ENCODE measurements at places on chromosomes 2 and 18.

DNA sequence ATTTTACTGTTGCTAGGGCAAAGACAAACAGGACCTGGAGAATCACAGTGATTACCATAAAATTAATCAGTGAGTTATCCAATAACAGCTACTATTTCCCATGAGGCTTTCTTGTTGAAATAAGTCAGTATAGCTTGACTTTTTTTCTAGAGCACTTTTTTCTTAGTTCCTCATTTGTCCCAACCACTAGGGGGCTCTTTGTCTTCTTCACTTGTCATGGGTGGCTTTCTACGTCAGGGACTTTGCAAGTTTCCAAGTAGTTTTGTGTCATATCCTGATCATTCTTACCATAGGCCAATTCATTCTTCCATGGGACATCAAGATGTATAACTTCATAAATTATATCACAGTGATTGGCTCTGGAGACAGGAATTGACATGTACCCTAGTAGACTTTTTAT is 1019.6 kb upstream of the PIK3C3 start:
- DNase-seq = no peak

GRCh38 chr2:75431276-75431675 is 129.5 kb downstream of the EVA1A start:
- DNase-seq = no peak

GRCh38 chr18:5980721-5981120 is 85.4 kb upstream of the TMEM200C start:
- DNase-seq = no peak

DNA sequence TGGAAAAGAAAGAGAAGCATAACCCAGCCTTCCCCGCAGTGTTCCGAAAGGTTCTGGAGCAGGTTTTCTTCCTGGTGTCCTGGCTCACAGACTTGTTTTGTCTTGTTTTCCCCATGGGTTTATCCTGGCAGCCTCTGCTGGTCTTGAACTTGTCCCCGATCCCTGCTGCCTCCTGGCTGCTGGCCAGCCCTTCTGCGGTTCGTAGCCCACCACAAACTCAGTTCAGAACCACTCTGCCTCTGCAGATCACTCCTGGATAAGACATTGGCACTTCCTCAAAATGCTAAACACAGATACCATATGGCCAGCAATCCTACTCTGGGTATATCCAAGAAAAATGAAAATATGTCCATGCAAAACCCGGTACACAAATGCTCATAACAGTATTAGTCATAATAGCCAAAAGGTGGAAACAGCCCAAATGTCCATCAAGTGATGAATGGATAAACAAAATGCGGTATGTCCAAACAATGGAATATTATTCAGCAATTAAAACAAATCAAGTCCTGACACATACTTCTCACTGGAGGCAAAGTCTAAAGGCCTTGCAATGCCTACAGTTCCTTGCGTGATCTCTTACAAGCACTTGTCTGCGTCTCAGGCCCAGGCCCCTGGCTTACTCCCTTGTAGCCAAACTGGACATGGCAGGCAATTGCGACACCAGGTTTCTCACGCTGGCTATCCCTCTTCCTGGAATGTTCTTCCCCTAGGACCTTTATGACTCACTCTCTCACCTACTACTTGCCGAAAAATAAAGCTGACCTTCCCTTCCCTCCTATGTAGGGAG is 28.0 kb upstream of the ARHGEF4 start:
- no peak for DNase-seq

DNA sequence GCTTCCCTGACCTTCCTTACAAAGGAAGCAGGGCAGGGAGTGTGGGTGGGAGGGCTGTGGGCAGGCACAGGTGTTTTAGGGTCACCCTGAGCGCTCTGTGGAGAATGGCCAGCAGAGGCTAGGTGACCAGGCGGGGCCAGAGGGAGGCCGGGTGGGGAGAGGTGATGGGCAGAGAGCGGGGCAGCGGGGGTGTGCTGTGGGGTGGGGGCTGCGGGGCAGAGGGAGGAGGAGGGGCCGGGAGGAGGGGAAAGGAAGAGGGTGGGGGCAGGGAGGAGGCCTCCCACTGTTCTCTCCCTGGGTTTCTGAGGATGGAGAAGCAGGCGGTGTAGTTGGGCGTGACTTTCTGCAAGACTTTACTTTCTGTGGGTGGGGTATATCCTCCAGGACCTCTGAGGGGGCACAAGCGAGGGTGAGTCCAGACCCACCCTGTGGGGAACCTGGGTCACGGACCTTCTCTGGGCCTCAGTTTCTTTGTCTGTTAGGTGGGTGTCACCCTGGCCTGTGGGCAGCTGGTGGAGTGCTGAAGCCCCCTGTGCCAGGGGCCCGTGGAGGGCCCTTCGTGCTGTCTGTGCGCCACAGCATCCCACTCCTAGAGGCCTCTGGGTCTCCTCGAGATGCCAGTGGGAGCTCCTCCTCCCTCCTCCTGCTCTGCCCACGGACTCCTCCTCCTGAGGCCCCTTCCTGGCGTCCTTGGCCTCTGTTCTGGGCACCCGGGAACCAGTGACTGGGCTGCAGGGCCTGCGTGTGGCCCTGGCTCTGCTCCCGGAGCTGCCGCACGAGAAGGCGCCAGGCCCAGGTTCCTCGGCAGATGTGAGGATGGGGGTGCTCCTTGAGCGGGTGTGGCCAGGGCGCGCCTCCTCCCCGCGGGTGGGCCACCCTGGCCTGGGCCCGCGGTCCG is 6.3 kb upstream of the NEU4 start:
- DNase-seq = no peak

DNA sequence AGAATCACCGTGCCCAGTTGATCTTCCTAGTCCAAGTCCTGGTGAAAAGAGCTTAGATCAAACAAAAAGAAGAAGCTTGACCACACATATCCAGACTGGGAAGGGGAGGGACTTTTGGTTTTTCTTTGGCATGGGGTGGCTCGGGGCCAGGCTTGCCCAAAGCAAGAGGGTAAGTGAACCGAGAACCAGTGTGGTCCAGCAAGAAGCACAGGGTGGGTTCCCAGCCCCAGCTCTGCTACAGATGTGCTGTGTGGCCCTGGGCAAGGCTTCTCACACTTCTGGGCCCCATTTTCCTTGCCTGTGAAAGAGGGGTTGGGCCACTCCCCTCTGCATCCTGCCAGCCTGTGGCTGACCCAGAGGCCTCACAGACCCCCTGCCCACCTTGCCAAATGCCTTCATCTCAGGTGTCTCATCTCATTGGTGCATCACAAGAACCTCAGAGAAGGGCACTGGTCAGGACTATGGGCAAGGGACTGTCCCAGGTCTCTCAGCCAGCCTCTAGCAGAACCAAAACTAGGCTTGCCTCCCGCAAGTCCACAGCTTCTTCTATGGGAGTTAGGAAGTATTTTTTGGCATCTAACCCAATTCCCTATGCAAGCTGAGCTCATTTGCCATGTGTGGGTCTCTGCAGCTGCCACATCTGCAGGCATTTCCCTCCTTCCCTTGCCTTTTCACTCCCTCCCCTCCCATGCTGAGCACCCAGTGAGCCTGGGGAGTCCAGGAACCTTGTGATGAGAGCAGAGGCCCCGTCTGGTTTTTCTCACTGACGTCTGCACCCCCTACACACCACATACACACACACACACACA is 6.9 kb downstream of the ATP6V1B1 start:
- DNase-seq = peak; percentile 49

- DNase-seq = no peak
Observed at GRCh38 chr2:130762910-130763385, 7.6 kb downstream of the AMER3 start.

DNA sequence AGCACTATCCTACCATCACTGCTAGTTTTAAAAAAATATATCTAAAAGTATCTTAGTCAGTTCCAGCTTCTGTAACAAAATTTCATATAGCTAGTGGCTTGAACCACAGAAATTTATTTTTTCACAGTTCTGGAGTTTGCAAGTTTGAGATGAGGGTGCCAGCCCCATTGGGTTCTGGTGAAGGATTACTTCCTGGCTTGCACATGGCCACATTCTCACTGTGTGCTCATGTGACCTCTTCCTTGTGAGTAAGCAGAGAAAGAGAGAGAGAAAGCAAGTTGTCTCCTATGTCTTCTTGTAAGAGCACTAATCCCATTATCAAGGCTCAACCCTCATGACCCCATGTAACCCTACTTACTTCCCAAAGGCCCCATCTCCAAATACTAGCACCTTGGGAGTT is 158.9 kb downstream of the DOK6 start:
- no peak for DNase-seq

- DNase-seq = no peak
Observed at GRCh38 chr2:127379712-127380355, 7.9 kb downstream of the MAP3K2 start.

- DNase-seq = peak; percentile 51
Observed at GRCh38 chr18:62341473-62341872, 16.4 kb downstream of the TNFRSF11A start.

- DNase-seq = no peak
Observed at GRCh38 chr2:124566518-124566970, 541.5 kb downstream of the CNTNAP5 start.

All from NCI-H1417 (cell line).